ENCODE measurements at places on chromosomes 11 and 22.

DNA sequence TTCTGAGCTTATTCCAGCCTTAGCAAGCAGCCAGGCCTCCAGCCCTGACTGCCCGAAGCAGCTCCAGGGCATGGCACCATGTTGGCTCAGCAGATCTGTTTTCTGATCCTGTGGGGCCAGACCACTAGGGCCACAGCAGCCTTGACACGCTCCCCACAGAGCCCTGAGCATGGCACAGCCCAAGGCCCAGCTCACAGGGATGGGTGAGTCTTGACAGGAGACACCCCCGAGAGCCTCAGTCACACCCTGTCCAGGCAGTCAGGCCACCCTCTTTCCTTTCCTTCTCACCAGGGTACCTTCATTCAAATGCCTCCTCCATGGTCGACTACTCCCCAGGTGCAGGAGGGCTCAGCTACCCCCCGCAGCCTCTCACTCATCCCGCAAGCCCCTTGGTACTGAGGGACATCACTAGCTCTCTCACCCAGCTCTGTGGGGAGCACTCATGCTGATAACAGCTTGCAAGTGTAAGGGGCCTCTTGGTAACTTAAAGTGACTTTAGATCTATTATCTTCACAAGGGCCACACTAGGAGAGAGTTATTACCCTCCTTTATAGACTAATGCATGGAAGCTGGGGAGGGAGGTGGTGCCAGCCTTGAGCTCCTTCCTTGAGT, 3.9 kb upstream of the CDC42BPG start:
- DNase-seq, result no peak

- no peak for DNase-seq
Measured at GRCh38 chr11:125053167-125053566, 9.9 kb upstream of the SLC37A2 start.

DNA sequence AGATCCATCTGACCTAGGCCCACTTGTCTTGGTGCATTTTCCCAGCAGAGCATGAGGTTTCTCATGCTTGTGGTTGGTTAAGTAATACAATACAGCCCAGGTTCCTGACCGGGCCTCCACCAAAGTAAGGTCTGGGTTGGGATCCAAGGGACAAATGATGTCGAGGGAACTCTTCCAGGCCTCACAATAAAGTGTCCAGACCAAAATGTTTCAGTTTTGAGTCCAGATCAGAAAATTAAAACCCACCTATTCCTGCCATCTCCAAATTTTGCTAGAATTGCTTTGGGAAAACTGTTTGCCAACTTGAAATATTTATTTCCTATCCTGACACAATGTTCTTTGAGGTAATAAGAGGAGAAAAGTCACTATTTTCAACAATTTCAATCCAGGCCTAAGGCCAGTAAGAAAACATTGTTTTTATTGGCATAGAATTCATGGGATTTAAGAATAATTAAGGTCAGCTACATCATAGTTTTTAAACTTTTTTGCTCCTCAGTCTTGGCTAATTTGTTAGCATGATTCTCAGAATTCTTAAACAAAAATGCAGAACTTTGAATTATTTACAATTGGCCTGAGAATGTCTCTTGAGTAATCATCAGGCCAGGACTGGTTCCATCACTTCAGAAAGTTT, 51.4 kb downstream of the ME3 start:
- no peak for DNase-seq

DNA sequence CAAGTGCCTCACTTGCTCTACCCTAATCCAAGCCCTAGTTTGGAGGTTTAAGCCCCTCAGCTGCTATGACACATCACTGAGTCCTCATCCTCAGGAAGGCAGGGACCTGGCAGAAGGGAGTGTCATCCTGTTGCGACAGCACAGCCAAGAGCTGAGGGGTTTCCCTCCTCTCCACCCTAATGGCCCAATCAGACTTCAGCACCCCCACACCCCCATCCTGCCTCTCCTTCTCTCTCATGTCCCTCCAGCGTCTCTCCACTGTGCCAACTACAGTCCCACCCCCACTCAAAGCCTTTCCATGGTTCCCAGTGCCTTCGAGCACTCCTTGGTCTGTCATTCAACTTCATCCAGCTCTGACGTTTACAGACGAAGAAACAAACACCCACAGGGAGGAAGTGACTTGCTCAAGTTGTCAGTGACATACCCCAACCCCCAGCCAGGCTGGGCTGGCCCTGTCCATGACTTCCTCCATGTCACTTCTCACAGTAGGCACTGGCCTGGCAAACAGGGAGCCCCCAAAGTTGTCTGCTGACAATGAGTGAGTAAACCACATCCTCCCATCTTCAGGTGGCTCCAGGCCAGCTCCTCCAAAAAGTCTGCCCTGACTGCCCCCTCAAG, 15.6 kb downstream of the ARAP1 start:
- DNase-seq, result peak; percentile 59

DNA sequence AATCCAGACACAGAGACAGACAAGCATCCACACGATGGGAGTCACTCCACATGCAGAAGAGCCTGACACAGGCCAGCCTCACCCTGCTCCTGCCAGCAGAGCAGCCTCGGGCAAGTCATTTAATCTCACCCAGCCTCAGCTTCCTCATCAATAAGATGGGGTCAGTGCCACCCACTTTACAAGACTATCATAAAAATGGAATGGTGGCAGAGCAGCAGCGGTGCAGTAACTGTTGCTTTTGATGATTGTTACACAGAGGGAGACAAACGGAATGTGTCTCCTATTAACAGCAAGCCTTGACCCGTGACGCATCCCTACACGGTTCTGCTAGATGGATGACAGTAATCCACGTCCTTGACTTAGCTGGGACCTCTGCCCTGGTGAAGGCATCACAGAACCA, 26.0 kb upstream of the ARFGAP3 start:
- DNase-seq, result no peak

DNA sequence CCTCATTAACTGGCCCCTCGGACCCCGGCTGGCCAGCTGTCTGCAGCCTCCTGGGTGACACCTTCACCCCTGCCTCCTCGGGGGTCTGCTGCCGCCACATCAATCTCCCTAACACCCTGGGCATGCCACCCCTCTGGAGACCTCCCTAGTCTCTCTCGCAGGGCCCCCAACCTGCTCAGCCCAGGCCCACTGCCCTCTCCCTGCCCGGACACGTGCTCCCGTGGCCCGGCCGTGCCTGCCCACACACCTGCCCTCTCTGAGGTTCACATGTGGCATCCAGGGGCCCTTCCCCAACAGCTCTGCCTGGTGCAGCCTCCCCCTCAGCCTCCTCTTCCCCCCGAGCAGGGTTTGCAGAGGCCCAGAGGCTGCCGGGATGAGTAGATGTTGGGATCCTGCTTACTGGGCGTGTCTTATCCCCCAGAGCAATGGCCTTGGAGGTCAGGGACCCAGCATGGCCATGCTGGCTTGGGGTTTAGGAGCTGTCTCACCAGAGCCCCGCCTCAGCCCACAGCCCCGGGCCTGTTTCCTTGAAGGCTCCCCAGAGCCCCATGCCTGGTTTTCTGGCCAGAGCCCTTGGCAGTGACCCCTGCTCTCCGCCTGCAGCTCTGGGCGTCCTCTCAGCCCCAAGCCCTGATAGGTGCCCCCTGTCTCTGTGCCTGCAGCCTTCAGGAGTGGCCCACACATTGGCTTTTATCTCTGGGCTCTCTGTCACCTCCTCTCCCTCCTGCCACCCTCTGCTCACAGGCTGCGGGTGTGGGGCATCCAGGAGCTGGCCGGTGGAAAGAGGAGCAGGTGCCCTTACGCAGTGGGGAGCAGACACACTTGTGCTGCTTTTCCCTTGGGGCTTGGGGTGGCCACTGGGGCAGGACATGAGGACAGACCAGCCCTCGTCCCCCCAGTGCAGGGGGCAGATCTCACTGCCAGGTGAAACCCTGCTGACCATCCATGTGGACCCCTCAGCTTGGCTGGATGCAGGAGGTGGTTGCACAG, 25.7 kb upstream of the SEPTIN5 start:
- DNase-seq, result no peak

GRCh38 chr11:92304271-92304670, 79.7 kb downstream of the FAT3 start:
- DNase-seq, result no peak

GRCh38 chr11:116980136-116980793, 118.0 kb downstream of the SIK3 start:
- DNase-seq, result no peak

GRCh38 chr11:77512092-77512491, 38.2 kb upstream of the PAK1 start:
- no peak for DNase-seq

DNA sequence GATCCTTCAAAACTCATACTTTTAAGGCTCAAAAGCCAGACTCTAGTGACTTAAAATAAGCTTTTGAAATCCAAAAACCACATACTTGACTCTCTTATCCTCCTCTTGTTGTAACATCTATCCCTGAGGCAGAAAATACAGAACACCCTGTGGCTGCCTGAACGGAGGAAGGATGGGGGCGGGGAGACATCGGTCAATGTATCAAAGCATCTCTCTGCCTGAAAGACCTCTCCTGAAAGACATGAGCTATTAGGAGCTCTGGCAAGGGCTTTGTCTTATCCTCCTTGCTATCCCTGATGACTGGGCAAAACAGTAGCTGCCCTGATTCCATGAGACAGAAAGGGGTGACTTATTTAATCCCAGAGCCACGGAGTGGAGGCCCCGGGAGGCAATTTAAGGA, 122.4 kb downstream of the MN1 start:
- DNase-seq, result no peak

- no peak for DNase-seq
Measured at GRCh38 chr22:32407312-32407711, 4.7 kb downstream of the RTCB start.

GRCh38 chr11:36577859-36578258, 10.1 kb downstream of the RAG1 start:
- DNase-seq, result no peak

DNA sequence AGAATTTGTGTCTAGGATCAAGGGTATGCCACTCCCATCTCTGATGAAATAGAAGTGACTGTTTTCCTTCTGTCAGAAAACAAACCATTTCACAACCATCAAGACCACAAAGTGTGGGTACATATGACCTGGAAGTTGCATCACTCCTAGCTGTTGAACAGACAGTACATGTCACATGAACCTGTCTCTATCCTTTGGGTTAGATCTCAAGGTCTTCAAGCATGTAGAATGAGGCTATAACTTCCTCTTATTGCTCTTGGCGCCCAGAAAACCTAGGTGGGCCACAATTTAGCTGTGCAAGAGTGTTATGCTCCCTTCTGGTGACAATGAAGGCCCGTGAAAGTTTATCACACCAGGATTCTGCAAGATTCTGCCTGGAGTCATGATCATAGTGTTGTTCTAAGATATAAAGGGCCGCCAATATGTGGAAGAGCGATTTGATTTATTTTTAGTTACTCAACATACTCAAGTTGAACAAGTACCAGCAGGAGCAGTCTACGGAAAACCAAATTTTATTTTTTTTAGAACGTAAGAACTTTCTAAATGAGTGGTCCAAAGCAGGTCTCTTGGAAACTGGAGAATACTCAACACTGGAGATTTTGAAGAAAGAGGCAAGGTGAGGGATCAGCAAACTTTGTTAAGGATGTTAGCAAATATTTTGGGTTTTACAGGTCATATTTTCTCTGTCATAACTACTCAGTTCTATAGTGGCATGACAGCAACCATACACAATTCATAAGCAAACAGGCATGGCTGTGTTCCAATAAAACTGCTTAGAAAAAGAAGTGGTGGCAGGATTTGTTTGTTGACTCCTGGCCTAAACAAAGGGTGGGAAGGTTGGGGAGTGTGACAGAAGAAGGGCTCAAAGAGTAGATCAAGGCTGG, 101.8 kb downstream of the USP35 start:
- peak; percentile 47 for DNase-seq

DNA sequence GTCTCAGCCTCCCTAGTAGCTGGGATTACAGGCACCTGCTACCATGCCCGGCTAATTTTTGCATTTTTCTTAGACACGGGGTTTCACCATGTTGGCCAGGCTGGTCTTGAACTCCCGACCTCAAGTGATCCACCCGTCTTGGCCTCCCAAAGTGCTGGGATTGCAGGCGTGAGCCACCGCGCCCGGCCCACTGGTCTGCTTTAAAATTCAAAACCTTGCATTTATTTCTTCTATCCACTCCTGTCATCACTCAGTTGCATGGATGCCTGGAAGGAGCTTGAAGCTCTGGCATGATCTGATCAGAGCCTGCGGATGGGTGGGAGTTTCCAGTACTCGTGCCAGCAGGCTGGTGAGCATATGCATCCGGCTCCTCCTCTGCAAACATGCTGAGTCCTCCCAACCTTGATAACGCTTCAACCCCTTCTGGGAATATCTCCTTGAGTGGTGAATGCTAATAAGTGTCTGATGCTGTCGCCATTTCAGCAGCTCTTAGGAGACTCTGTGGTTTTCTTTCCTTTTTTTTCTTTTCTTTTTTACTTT, 39.6 kb downstream of the UBASH3B start:
- DNase-seq, result no peak

DNA sequence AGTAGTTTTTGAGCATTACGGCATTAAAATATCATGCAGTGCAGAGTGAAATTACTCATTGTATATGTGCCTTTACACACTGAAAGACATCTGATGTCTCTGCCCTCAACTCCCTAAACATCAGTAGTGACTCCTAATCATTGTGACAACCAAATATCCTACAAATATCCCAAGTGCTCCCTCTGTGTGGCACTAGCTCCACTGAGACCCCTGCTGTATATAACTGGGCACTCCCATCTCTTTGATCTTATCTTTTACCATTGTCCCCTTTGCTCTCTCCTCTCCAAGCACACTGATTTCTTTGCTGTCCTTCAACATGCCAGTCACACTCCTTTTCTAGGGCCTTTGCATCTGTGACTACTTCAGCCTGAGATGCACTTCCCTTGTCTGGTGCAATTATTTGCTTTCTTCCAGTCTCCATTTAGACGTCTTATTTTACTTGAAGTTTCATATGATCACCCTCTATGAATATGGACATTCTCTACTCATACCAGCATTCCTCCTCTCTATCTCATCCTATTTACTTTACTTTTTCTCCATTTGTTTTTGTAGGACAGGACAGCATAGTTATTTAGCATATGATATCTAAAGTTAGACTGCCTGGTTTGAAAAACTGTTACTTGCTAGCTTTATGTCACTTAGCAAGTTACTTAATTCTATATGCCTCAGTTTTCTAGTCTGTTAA, 2.4 kb downstream of the SLC5A12 start:
- DNase-seq, result no peak

- DNase-seq, result peak; percentile 50
Measured at GRCh38 chr11:128716661-128717210, 22.9 kb downstream of the FLI1 start.

DNA sequence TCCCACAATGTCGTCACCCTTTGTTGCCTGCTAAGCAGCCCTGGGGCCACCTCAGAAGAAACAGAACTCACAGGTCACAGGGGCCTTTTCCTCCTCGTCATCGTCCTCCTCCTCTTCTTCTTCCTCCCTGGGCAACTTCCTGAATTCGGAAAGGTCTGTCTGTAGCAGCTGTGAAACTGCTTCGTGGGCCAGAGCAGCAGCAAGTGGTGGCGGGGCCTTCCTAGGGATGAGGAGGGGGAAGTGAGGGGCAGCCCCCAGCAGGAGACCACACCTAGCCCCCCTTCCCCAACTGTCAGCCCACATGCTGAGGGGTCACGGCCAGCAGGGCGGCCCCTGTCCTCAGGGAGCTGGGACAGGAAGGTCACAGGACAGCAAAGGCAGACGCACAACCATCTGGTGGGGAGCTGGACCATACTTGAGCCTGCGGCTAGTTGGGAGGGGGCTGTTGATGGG, 13.2 kb downstream of the PPM1F start:
- DNase-seq, result no peak

- no peak for DNase-seq
Measured at GRCh38 chr22:44338906-44339305, 26.2 kb upstream of the SHISAL1 start.
